ENCODE measurements at places on chromosomes 1 and 21.

DNA sequence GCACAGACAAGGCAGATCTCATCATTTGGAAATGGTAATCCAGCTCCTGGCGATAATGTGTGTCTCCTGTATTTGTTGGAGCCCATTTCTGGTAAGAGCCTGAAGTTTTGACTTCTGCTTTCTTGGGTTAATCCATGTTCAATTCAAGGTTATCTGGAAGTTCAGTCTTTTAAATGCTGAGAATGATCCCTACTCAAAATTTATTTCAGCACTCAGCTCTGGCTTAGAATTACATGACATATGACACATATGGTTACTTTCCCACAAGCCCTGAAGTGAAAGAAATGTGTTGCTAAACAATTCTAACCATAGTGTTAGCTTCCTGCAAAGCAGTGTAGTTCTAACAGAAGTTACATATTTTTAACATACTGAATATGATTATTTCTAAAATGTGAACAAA is 2.7 kb downstream of the PTGFR start:
- DNase-seq: peak; percentile 39

DNA sequence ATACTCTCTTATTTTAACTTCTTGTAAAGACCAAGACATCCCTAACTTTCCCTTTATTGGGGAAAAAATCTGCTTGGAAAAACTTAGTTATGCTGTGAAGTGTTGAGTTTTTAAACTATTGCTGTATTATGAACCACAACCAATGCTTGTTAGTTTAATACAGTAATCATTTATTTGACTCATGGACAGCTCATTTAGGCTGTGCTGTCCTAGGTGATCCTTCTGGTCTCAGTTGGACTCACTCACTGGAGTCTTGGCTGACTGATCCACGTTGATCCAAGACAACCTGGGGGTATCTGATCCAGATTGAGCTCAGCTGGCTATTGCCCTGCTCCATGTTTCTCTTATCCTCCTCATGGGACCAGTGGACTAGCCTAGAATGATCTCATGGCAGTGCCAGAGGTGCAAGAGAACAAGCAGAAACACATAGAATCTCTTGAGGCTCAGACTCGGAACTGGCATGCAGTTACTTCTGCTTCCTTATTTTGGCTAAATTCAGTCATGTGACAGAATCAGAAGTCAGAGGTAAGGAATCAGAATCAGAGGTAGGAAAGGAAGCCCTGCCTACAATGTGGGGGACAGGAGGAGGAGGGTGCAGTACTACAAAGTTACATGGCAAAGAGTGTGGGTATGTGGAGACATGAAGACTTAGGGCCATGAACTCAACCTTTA is 156.5 kb downstream of the FGGY start:
- DNase-seq: no peak

GRCh38 chr1:161226320-161226711 is 456 bp downstream of the TOMM40L start:
- DNase-seq: no peak

DNA sequence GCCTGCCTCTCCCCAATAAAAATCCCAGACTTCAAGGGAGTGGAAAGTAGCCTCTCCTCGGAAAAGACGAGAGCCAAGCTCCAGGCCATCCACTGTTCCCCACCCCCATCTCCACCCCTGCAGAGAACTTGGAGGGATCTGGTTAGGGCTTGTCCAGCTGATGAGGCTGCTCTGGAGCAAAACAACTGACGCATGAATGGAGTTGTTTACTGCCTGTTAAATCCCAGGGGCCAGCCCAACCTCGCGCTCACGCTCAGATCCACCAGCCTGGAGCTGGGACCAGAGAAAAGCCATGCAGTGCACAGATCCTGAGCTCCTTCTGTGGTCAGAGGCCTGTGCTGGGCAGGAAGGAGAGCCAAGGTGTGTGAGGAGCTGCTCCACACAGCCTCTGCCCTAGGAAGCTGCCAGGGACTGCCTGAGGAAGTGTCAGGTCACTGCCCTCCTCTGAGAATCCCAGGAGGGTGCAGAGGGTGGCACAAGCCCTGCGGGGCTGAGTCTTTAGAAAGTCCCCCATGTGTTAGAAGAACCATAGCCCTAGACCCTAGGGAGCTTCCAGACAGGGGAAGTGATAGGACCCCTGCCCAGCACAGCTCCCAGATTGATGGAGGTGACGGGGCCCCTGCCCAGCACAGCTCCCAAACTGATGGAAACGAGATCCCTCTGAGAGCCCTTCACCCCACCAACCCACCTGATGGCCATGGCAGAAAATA is 109.0 kb upstream of the IPO9 start:
- DNase-seq: peak; percentile 77

DNA sequence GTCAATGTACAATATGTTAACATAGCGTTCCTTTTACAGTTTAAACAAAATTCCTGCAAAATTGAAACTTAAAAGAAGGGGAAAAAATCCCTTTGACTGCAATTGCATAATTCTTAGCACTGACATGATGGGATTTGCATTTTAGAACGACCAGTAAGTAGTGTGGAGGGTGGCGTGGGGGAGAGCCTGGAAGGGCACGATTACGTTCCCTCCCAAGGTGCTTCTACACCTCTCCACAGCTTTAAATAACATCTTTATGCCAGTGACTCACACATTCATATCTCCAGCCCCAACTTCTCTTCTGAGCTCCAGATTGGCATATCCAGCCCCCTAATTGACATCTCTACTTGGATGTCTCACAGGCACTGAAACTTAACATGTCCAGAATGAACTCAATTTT is 64.3 kb downstream of the OLFML3 start:
- DNase-seq: no peak

DNA sequence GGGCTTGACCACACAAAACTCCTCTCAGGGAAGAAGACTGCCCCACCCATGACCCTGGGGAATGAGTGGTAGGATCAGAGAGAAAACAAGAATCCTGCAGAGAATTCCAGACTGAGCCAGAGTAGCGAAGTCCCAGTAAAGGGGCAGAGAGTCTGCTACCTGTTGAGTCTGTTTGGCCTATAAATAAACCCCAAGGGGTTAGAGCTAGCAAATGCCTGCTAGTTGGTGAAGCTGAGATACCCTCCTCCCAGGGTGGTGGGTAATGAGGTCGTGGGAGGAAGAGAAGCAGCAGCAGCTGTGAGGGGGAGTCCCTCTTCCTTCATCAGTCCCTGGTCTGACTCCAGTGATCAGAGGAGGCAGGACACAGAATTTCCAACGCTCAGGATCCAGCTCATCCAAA is 2.5 kb downstream of the TRAF3IP3 start:
- DNase-seq: no peak

DNA sequence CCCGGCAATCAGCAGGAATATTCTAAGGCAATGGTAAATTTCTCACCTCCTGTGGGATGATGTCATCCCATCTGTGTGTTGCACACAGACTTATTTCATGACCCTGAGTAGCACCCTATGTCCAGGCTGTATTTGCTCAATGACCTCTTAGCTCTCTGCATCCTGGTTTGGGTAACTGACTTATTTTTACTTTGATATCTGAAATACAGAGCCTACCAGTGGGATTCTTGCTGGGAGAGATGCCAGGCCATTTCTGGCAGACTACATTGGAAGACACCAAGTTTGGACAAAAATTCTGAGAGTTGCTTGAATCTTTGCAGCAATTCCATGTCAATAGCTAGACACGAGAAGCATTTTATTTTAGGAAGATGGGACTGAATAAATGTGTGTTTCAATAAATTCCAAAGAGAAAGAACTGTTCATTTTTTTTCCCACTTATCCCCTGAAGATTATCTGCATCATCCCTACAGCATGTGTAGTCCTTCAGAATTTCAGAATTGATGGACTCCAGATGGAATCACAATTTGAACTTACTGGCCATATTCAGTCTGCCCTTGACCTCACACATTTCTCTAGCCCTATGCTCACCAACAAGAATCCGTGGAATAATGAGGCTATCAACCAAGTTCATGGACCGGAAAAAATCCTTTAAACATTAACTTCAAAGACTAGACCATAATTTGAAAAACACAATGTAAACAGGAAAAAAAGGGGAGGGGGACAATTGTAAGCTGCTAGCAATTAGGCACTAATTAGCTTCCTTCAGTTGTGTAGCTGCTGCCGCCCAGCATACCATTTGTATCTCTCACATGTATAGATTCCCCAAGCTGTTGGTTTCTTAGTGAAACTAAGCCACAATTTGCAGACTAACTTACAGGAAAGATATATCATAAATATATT is 226.5 kb downstream of the HMCN1 start:
- peak; percentile 94 for DNase-seq

DNA sequence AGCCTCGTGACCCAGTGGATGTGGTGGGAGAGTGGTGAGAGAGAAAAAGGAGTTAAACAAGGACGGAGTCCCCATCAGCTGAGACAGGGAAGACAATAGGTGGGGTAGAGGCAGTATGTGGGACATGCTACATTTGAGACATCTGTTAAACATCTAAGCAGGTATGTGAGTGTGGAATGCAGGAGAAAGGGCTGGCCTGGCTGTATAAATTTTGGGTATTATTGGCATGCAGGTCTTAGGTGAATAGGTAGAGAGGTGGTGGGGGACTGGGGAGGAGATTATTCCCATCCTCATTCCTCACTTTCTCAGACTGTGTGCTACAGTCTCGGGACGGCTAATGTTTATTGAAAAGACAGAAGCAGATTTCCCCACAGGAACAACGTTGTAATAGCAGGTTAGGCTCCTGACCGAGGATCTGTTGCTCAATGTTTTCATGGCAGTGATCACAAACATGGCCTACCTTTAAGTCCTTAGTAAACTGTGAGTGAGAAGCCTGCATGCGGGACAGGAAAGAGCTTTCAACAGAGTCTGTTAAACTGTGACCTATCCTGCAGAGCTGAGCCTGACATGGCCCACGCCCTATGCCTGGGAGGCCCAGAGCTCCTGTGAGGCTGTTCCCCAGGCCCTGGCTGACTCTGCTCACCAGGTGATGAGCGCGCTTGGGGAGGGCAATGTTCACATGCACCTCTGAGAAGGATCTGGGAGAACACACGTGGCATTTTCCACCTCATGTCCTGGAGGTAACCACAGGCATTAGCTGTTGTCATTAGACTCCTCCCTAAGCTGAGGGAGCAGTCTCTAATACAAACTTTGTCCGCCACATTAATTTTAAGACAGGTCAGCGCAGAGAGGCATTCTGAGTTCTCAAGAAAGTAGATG is 16.5 kb downstream of the VSIG8 start:
- no peak for DNase-seq

DNA sequence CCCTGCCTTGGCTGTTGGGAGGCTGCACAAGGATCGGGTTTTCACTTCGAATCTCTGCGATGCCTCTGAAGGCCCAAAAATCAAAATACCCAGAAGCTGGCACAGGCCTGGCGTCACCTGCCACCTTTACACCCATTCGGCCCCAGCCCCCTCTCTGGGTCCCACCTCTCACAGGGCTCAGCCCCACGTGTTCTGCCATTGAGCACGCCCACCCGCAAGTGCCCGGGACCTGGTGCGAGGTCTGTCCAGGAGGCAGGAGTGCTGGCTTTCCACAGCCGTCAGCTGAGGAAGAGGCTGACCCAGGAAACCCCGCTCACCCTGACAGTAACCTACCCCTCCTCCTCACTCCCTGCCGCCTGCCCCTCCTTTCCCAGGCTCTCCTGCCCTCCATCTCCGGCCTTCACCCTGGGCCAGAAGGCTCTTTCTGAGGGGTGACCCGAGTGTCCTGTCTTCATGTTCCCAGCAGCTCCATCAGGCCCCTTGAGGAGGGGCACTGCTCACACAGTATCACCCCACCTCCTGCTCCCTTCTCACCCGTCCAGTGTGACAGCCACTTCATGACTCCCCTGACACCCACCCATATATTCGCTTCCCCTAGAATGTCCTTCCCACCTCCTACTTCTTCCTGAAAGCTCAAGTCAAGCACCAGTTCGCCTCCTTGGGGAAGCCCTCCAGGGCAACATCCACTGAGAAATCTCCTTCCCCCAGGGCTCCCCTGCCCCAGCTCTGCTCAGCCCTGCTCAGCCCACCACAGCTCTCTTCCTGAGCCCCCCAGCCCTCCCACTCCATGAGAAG is 13.5 kb downstream of the RCC2 start:
- DNase-seq: no peak

DNA sequence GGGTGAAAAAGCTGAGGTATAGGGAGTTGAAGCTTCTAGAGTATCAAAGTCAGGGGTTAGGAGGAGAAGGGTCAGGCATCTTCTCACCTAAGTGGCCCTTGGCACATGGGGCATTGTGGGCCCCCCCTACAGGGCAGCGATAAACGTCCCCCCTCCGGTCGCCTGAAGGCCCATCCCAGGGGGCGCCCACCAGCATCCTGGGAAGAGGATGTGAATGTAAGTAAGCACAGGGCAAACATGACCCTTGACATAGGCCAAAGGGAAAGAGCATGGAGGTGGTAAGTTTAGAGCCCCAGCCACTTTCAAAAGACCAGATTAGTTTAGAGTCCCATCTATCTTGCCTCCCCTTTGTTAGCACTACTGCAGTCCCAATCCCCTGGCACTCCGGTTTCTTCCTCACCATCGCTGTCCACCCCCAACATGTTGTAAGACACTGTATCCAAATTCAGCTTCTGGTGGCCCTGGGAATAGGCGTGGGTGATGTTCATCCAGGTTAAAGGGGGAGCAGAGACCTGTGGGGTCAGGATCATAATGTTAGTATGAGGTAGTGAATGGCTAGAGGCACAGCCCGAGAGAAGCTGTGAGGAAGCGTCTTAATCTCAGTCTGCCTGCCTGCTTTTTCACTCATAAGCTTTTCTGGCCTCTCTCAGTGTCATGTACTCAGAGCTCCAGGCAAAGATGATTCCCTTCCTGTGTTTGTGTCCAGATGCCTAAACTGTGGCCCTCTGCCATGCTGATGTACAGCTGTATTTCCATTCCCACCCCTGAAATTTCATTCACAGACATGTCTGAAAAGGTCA is 2.7 kb downstream of the ITGA10 start:
- DNase-seq: no peak

- DNase-seq: peak; percentile 29
Measured at GRCh38 chr1:88029899-88030298, 654.2 kb upstream of the PKN2 start.

DNA sequence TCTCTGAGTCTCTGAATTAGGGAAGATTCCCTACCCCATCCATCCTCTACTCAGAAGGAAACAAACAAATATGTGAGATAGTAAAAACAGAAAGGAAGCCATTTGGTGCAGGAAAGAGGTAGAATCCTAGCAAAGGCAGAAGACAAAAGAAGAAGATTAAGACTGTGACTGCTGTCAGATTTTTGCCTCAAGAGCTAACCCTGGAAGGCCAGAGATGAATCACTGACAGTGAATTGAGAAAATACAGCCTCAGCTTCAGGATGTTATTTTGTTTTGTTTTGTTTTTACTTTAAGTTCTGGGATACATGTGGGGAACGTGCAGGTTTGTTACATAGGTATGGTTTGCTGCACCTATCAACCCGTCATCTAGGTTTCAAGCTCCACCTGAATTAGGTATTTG is 31.7 kb downstream of the DSTYK start:
- DNase-seq: no peak

GRCh38 chr1:42184616-42185015 is 20.1 kb upstream of the GUCA2A start:
- no peak for DNase-seq

GRCh38 chr1:155121249-155121648 is 6.4 kb upstream of the EFNA1 start:
- DNase-seq: no peak

DNA sequence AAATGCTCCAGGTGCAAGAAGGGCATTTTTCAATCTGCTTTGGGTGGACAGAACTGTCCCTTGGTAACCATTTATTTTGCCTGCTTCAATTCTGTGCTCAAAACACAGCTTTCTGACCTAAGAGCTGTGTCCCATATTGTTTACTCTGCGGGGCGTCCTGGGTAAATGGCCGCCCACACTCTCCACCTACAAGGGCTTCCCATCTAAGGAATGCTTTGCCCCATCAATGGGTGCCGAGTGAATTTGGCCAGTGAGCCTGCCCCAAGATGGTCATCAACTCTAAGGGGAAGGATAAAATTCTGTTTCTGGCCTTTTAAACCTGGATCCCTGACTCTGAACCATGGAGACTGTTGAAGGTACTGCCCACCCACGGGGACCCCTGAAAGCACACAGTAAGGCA is 55.5 kb upstream of the FAM89A start:
- DNase-seq: no peak
